Stimulated activated CD4-positive, alpha-beta T cell treated with anti-CD3 and anti-CD28 coated beads, Interleukin-12 subunit alpha, Interleukin-12 subunit beta, amount 100 ng/mL, for 4 hours (primary cell): ENCODE measurements at places on chromosomes 5 and 9.
A peak's percentile ranks its signal among the peaks of the same experiment; 100 is the strongest.

DNA sequence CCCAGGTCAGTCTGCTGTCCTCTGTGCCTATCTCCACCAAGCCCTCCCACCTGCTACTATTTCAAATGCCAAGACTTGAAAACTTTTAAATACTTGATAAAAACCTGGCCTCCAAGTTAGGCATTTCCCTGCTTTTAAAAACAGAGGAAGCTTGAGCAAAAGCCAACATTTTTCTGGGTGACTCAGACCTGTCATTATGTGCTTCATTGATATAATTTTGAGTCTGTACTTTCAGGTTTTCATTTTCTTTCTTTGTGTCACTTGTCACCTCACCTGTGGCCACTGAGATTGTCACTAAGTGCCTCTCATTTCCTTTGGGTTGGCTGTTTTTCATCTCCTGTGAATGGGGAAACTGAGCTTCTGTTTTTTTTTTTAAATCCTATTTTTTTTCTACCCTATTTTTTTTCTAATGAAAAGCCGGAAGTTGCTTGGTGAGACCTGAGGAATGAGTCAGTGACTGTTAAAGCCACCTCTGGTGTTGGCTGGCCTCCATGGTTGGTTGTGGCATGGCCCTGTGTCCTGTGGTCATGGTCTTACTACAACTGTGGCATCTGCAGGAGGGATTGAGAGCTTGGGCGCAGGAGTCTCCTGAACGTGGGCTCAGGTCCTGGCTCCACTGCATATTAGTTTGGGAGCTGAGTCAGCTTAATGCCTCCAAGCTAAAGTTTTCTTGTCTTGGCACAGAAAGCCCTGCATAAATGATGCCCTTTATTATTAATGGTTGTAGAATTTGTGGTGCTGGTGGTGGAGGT, 56.7 kb downstream of the ARHGAP26 start:
- no peak for DNase-seq

GRCh38 chr5:65307088-65307487, 174.6 kb downstream of the ADAMTS6 start:
- DNase-seq = no peak

GRCh38 chr5:161230221-161230620, 316.3 kb downstream of the GABRB2 start:
- no peak for DNase-seq

- DNase-seq = no peak
Observed at GRCh38 chr9:17005056-17005823, 129.6 kb upstream of the CNTLN start.

- DNase-seq = no peak
Observed at GRCh38 chr9:135663857-135664256, 748 bp downstream of the LCN9 start.

GRCh38 chr5:124439609-124440008, 306.8 kb downstream of the ZNF608 start:
- no peak for DNase-seq

DNA sequence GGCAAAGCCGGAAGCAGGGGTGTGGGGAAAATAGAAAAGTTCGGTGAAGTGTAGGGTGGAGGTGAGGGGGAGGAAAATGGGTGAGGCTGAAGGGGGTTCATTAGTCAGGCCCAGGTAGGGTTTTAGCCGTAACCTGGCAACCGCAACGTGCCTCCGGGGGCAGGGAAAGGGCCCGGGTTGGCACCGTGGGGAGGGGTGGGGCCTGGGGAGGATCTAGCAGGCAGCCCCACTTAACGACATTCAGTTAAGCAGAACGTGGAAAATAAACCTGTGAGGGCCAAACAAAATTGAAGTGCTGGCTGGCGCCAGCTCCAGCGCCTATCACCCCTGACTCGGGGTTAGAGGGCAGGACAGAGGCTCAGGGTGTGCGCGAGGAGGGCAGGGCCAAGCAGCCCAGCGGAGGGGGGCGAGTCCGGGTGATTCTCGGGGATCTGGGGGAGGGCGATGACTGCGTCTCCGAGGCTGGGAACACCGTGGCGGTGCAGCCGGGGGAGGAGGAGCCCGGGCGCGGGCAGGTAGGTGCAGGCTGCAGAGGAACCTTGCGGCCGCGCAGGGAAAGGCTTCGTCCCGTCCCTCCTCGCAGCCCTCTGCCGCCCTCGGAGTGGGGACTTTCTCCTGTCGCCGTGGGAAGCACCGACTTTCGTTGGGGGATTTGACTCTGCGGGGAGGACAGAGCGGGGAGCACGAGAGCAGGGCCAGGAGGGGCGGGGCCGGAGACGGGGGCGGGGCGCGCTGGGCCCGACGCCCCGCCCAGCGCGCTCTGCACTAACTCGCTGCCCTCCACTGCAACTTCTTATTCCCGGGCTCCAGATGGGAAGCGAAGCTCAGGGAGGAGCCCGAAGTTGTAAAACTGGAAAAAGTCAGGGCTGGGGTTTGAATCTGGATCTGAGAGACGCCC, 5.1 kb downstream of the RGS14 start:
- DNase-seq = peak; percentile 71

- no peak for DNase-seq
Observed at GRCh38 chr9:94928691-94929368, 202.3 kb downstream of the AOPEP start.

- no peak for DNase-seq
Observed at GRCh38 chr9:38019731-38020130, 49.3 kb downstream of the SHB start.

DNA sequence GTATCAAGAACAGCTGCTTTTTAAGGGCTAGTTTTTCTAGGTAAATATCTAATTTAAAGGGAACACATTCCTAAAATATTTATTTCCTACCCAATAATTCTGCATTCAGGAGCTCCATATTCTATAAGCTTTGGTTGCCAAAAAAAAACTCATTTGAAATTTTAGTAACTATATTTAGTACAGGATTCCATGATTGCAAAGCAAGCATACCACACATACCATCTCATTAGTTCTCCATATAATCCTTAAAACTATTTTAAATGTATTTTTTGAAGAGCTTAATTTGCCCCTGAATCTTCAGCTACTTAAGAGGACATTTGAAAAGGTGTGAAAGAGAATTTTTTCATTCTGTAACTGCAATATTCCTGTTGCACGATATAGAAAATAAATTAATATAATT, 877.0 kb downstream of the NR2F1-AS1 start:
- DNase-seq = no peak

GRCh38 chr5:119313658-119314605, 41.9 kb upstream of the TNFAIP8 start:
- no peak for DNase-seq

DNA sequence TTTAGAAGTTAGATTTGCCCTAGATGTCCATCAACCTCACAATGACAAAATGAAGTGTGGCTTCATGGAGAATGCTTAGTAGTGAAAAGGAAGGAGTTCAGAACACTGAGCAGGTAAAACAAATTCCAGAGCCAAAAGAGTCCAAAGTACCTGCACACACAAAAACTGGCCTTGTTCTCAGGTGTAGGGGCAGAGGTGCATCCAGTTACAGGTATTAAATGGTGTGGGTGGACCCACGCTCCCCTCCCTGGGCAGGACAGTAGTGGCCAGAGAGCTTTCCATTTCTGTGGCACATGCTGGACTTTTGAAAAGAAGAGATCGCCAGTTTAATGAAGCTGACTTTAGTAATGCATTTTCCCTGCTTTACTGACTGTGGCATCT, 47.2 kb downstream of the SECISBP2 start:
- no peak for DNase-seq

- DNase-seq = no peak
Observed at GRCh38 chr5:161034451-161034850, 182.4 kb upstream of the ATP10B start.

DNA sequence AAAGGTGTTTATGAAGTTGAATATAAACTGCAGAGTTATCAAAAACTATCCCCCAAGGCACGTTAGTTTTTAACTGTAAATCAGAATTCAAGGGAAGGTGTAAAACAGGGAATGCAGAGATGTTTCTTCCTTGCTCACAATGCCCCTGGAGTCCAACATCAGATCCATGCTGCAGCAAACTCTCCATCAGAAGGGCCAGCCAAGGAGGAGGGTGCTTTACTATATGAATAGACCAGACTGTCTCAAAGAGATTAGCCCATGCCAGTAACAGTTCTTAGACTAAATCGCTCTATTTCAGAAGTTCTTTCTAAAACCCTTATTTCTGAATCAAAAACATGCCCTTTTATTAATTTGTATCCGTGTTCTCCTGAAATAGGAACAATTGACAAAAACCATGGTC, 362.8 kb upstream of the RPS23 start:
- no peak for DNase-seq

- DNase-seq = no peak
Observed at GRCh38 chr9:83355729-83356151, 182.5 kb downstream of the FRMD3 start.

DNA sequence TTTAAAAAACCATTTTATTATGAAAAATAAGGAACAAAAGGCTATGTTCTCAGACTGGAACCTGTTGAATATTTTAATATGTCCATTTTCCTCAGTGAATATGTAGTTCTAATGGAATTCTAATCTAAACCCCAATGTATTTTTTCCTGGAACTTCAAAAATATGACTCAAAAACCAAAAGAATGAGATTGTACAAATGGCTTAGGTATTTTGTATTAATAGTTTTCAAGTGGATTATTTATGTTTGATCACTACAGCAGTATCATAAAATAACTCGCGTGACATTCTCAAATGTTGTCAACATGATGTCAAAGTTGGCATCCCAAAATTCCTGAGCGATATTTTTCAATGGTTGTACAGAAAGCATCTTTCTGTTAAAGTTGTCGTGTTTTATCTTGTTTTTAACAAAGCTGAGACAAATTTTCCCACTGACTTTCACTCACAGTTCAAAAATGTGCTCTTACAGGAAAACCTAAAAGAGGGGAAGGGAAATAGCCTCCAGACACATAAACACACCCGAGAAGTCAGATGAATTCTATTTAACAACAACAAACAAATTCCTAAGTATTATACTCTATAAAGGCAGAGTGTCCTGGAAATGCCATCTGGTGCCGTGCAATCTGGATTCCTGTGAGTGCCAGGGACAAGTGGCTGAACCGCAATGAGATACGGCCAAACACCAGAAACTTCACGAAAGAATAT, 68.1 kb upstream of the TAS2R1 start:
- no peak for DNase-seq

DNA sequence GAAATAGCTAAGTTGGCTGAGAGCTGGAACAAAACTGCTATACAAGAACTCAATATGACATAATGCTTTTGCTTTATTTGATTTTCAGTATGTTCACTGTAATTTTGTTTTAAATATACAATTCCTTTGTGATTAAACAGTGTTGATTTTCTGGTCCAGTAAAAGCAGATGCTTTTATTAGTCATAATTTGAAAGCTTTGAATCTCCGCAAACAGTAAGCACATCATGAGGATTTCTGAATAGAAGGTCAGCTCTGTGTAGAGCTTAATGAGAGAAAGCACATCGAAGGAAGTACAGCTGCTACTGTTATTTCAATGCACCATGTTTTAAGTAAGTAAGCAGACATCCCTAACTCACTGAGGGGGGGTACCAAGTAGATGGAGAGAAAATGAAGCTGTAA, 701.3 kb upstream of the ACO1 start:
- no peak for DNase-seq

GRCh38 chr5:98497418-98497817, 276.0 kb upstream of the RGMB start:
- no peak for DNase-seq

- DNase-seq = no peak
Observed at GRCh38 chr9:78982849-78983248, 588.9 kb upstream of the TLE4 start.

DNA sequence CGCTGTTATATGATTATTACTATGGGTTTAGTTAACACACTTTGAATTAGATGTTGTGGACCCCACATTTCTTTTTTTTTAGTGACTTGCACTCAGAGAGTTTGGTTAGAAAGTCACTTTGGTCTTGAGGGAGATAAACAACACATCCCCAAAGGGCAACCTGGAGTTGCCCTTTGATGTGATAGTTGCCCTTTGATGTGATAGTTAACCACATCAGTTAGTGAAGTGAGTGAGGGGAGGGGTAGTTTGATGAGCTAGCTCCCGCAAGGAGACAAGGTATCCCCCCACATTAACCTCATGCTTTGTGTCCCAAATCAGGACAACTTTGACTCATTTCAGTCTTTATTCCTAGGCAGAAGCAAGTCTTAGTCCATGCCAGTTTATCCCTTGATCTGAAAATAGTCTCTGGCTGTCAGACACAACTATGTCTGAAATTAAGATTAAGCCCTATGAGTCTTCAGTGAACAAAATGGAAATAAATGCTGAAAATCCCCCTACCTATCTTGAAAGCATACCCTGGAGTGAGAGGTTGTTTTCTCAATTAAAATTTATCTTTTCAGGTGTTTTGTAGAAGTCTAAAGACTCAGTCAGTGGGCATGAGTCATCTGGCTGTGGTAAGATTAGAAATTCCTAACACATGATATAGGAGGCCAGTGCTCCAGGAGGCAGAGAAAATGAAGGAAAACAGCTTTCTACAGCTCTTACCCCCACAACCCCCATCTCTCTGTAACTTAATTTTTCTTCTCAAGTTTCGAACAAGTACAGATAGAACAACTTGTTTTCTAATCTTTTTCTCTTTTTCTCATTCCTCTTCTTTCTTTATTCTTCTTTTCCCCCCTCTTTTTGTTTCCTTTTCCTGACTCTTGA, 208.9 kb upstream of the DMRTA1 start:
- no peak for DNase-seq

DNA sequence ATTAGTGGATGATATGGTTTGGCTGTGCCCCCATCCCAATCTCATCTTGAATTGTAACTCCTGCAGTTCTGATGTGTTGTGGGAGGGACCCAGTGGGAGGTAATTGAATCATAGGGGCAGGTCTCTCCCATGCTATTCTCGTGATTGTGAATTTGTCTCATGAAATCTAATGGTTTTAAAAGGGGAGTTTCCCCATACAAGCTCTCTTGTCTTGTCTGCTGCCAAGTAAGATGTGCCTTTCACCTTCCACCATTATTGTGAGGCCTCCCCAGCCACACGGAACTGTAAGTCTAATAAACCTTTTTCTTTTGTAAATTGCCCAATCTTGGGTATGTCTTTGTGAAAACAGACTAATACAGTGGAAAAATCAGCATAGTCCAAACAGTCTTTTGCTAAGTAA, 235.5 kb downstream of the TMEM161B start:
- DNase-seq = no peak

GRCh38 chr9:137759117-137759516, 118.5 kb upstream of the CACNA1B start:
- no peak for DNase-seq

GRCh38 chr5:8081179-8081578, 212.2 kb downstream of the MTRR start:
- no peak for DNase-seq

- no peak for DNase-seq
Observed at GRCh38 chr9:27785714-27786100, 212.4 kb upstream of the C9orf72 start.

DNA sequence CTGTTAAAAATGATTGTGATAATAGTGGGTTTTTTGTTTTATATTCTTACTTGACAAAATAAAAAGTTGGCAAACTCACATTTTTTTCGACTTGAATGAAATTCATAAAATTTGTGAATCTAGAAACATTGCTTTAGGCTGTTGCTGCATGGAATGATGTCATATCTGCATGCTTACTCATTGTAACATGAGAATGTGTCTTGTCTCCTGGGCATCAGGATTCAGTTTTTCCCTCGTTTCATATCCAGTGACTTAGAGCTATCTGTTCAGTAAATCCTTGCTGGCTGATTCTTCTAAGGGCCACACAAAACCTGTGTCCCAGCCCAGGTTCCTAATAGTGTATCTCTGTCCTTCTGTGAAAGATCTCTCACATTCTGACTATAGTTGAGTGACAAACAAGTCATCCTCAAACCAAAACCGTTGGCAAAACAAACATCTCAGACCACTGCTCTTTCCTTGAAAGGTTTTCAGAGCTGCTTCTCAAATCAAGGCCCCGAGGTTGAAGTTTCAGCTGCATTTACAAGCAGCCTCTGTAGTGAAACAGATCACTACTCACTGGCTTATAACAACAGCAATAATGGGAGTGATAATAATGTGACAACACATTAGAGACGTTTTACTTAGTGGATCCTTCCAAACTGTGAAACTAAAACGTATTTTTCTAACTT, 95.0 kb downstream of the NPR3 start:
- no peak for DNase-seq
